ENCODE measurements at places on chromosomes 11 and 22. TPM values are rescaled to one million over a fixed set of nuclear protein-coding genes. Genes with fewer than 3 reads are reported as not detected.

Gene KCNK4
- total RNA-seq, result not detected

Gene CCDC88B
- total RNA-seq, result 0.91 TPM

Gene KCTD14
- total RNA-seq, result 1.6 TPM

Gene IGSF9B
- total RNA-seq, result 12.9 TPM

Gene SCGB1A1
- not detected for total RNA-seq

DNA sequence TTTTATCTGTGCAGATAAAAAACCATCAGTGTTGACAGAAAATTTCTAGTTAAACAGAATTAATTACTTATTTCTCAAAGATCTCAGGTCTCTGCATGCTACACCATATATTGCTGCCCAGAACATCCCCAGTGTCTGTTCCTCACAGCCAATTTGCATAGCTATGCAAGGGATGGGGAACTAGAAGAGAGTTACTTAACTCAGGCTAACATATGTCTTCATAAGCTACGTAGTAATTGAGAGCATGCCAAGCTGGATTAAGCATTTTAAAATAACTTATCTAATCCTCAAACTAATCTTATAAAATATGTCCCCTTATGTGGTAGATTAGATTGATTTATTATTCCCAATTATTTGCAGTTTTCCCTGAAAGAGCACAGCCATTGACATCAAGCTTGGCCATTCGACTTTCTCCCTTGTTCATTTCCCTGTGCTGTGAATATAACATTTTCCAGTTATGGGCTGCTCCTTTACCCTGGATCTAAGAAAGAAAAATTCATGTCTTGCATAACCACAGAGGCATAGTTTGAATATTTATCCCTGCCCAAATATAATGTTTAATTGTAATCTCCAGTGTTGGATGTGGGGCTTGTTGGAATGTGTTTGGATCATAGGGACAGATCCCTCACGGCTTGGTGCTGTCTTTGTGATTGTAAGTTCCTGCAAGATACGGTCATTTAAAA is 69.1 kb downstream of the C11orf87 start:
- no peak overlapping the region for H3K27ac ChIP-seq
- DNase-seq, result no peak
- no peaks in the 10 kb centered on the region for H3K36me3 ChIP-seq
- peaks cover 5% of the 10 kb centered on the region for H3K27me3 ChIP-seq

DNA sequence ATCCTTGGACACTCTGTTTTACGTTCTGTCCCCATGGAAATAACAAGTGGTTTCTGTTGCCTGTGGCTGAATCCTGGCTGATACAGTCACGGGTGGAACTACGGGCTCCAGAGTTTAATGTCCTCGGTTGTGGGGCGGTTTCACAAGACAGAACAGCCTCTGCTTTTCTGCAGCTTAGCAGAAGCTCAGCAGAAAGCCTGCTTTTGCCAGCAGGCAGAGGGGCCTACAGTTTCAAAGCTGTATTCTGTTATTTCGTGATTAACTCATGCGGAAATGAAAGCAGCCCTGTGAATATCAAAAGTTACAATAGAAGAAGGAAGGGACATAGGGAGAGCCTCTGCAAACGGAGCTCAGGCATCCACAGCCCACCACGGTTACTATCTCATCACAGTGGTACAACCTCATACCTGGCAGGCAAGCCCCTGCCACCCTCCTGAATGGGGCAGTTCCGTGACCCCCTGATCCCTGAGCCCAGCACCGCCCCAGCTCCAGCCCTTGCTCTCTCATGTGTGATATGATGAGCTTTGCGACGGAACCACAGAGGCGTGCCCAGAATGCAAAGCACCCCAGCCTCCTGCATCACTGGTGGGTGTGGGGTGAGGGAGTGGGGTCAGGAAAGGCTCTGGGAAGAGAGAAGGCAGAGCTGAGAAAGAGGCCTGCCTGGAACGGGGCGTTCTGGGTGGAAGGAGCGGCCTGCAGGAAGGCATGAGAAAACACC is 360.6 kb downstream of the BRD1 start:
- peaks cover 20% of the 10 kb centered on the region for H3K4me1 ChIP-seq
- no peak overlapping the region for H3K4me3 ChIP-seq
- no peaks in the 10 kb centered on the region for H3K27me3 ChIP-seq
- DNase-seq, result no peak
- no peaks in the 10 kb centered on the region for H3K36me3 ChIP-seq

- H3K4me1 ChIP-seq, result peaks cover 25% of the 10 kb centered on the region
- no peak overlapping the region for H3K4me3 ChIP-seq
- H3K36me3 ChIP-seq, result peaks cover 2% of the 10 kb centered on the region
- no peak for DNase-seq
Observed at GRCh38 chr11:72354356-72355115, 79.8 kb downstream of the CLPB start.

- no peak for DNase-seq
- no peak overlapping the region for H3K27ac ChIP-seq
- no peaks in the 10 kb centered on the region for H3K36me3 ChIP-seq
Observed at GRCh38 chr11:131025421-131026125, 109.3 kb upstream of the SNX19 start.

- H3K27ac ChIP-seq, result no peak overlapping the region
- peaks cover under 1% of the 10 kb centered on the region for H3K36me3 ChIP-seq
- no peaks in the 10 kb centered on the region for H3K27me3 ChIP-seq
- H3K4me1 ChIP-seq, result peaks cover 87% of the 10 kb centered on the region
- H3K4me3 ChIP-seq, result no peak overlapping the region
Observed at GRCh38 chr11:114134870-114135269, 75.4 kb downstream of the ZBTB16 start.

DNA sequence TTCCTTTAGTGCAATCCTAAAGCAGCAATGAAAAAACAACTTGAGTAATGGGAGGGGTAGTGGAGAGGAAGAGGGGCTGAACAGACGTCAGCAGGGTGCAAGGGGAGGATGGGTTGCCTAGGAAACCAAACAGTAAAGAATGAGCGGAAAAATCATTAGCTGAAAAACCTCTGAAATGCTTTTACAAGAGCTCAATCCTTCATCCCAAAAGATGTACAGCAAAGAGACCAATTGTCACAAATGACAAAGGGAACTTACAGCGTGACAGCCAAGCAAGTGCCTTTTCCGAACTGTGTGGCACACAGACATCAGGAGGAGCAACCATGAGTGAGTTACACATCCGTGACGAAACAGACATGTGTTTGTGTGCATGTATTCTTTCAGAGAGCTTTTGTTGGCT is 104.6 kb downstream of the SIK3 start:
- H3K27ac ChIP-seq, result peak overlapping the region; percentile 97
- H3K4me3 ChIP-seq, result peak overlapping the region; percentile 64
- H3K36me3 ChIP-seq, result no peaks in the 10 kb centered on the region
- DNase-seq, result peak; percentile 5
- peaks cover 49% of the 10 kb centered on the region for H3K4me1 ChIP-seq
- peaks cover 6% of the 10 kb centered on the region for H3K27me3 ChIP-seq

- H3K4me1 ChIP-seq, result peaks cover 3% of the 10 kb centered on the region
- DNase-seq, result no peak
- H3K27ac ChIP-seq, result no peak overlapping the region
- no peak overlapping the region for H3K4me3 ChIP-seq
- H3K36me3 ChIP-seq, result no peaks in the 10 kb centered on the region
Observed at GRCh38 chr11:70153133-70153727, 49.9 kb upstream of the FADD start.

- no peaks in the 10 kb centered on the region for H3K36me3 ChIP-seq
- no peaks in the 10 kb centered on the region for H3K4me1 ChIP-seq
Observed at GRCh38 chr22:22520020-22520656, at the start of gene ZNF280A. TSS of gene ZNF280A (minus strand) at chr22:22520270. CDS start at chr22:22515630, 4,640 bp downstream.

Measured in neural crest cell (in vitro differentiated cells).